ENCODE measurements at places on chromosomes 13 and 19.

DNA sequence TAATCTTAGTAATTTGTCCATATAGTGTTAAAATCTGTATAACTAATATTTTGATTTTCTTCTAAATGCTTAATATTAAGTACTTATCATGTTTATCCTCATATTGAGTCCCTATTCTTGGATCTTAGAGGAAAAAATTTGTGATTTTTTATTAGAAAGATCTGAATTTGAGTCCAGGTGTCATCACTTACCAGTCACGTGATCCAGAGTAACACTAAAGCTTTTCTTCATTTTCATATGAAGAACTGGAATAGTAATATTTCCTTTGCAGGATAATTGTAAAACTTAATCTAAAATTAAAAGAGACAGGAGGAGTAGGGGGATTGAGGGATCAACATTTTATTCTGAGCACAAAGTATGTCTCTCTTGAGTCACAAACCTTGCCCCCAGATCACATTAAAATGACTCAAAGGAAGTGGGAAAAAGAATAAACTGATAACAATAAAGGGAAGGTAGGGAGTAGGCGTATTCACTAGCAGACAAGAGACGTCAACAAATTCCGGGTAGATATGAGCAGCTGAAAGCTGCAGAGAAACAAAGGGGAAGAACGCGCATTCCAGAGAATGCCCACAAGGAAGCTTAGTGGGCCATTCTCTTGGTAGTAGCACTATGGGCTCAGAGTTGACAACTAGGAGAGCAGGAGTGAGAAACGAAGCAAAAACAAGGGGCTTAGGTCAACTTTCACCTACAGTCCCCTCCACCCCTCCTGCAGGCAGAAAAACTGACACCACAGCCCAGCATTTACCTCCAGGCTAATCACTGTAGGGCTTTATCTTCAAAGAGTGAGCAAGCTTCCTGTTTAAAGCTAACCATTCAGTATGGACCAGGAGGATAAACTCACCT, 123.1 kb downstream of the SPRY2 start:
- no peak for DNase-seq

DNA sequence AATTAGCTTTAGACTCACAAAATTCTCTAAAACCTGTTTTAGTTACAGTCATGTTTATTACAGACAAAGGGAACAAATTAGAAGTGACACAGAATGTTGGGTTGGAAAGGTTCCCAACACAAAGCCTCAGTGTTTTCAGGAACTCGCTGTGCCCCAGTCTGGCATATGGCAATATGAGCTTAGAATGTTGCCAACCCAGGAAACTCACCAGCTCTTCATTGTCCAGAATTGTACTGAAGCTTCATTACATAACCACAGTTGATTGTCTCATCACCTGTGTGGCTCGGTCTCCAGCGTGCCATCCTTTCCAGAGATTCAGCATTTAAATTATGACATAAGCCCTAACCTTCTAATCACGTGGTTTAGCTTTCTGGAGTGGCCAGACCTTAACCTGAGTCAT, 19.1 kb downstream of the ZNF264 start:
- DNase-seq = no peak

DNA sequence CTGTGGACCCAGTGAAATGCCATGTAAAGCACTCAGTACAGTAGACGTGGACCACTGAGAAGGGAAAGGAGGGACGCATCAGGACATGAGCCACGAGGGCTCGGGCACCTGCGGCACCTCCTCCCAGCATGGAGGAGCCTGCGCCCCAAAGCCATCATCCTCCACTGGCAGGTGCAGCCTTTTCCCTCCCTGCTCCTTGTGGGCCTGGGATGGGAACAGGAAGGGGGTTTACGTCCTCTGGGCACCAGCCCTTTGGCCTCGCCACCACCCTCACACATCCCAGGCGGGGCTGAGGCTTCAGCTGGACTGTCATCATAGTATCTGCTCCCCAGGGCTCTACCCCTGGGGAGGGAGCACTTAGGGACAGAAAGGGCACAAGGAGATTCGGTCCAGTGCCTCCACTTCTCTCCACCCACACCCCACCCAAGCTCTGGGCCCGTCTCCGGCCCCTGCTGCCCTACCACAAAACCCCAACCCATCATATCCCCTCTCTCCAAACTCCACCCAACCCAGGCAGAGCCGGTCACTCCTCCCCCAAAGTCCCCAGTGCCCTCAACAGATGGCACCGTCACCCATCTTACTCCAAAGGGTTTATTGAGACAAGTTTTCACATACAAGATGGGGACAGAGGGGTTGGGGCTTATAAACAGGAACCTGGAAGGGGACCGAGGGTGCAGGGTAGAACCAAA, 2.2 kb upstream of the PRKD2 start:
- DNase-seq = no peak

- DNase-seq = no peak
Measured at GRCh38 chr13:47241446-47241845, 344.6 kb upstream of the HTR2A start.

- no peak for DNase-seq
Measured at GRCh38 chr13:108561149-108561548, 68.3 kb upstream of the MYO16 start.

DNA sequence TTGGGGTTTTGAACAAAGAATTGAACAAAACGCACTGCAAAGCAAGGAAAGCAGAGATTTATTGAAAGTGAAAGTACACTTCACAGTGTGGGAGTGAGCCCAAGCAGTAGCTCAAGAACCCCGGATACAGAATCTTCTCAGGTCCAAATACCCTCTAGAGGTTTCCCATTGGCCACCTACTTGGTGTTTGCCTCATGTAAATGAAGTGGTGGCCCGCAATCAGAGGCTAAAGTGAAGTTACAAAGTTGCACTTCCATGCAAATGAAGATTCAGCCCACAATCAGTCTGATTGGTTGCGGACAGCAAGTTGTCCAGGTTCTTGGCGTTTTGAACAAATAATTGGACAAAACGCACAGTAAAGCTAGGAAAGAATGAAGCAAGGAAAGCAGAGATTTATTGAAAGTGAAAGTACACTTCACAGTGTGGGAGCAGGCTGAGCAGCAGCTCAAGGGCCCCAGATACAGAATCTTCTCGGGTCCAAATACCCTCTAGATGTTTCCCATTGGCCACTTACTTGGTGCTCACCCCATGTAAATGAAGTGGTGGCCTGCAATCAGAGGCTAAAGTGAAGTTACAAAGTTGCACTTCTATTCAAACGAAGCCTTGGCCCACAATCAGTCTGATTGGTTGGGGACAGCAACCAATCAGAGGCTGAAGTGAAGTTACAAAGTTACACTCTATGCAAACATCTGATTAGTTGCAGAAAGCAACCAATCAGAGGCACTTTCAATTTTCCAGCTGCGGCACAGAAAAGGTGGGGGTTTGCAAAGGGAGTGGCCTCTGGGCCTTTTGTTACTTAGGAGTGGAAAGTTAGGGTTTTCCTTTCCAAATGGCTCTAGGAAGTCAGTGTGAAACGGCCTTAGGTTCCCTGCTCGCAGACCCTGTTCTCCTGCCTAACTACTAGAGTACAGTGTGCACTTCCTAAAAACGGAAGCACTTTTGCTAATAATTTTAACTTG, 4.8 kb upstream of the TM9SF2 start:
- peak; percentile 71 for DNase-seq

GRCh38 chr19:16594681-16595091, 22.5 kb upstream of the SLC35E1 start:
- peak; percentile 75 for DNase-seq

- no peak for DNase-seq
Measured at GRCh38 chr13:85216576-85216975, 582.6 kb downstream of the SLITRK6 start.

DNA sequence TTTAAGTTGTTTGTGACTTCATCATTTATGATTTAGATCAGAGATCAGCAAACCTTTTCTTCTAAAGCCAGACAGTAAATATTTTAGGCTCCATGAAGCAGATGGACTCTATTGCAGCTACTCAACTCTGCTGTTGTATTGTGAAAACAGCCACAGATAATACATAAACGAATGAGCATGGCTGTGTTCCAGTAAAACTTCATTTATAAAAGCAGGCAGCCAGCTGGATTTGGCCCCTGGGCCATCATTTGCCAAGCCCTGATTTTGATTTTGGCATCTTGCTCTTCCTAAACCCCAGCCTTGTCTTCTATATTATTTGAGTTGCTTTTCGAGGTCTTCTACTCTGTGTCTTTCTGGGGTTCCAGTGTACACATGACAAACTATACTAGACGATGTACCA, 41.3 kb downstream of the RNASEH2B start:
- no peak for DNase-seq

Measured in T-helper 2 cell (primary cell).